ENCODE measurements at places on chromosomes 5 and 9.

DNA sequence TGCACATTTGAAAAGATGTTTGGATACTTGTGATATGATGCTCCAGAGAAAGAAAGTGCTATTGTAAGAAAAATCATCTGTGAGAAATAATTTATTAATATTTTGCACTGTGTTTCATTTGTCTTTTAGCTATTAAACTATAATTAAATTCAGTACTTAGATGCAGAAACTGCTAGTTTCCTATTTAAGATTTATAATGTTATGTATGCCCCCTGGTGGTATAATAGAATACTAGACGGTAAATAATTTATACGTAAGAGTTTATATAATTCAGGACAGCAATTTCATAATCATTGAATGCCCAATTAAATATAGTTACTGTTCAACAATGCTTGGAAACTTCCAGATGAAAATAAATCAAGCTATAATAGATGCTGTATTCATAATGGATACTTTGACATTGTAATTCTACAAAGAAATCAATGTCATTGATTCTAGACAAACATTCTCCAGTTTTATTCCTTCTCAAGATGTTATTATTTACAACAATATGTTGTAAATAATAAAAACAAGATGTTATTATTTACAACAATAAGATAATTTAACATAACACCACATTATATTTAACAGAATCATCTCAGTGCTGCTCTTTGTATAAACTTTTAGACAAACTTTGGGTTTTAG, 101.0 kb downstream of the TMEM232 start:
- DNase-seq, result no peak

DNA sequence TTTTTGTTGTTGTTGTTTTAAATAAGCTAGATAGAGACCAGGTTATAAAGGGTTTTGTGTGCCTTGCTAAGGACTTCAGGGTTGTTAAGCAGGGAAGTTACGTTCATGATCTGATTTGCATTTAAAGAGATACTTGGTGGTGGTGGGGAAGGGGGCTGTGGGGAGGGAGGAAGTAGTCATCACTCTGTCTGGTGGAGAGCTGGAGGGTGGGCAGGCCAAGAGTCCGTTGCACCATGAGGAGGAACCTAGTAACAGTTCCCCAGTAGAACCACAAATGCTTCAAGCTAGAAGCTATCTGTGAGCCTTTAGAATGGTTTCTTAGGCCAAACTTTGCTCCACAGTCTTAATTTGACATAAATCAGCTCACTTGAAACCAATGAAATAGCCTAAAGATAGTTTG, 18.7 kb upstream of the ROPN1L start:
- no peak for DNase-seq

- DNase-seq, result no peak
Measured at GRCh38 chr5:133599044-133599443, 13.3 kb downstream of the FSTL4 start.

- no peak for DNase-seq
Measured at GRCh38 chr9:18692268-18692667, 218.3 kb downstream of the ADAMTSL1 start.

DNA sequence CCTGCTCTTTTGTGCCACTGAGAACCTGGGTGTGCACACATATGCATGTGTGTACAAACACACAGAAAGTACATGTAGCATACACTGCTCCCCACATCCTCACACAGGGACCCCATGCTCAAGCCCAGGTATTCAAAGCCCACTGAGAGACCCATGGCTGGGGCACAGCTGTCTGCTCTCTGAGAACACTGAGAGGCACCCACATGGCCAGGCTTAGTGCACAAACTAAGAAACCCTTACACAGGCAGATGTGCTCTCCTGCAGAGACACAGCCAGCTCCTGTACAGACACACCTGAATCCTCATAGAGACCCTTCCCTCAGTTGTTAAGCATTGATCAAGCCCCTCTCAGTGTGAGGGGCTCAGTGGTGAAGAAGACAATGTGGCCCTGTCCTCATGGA, 92.5 kb downstream of the CACNA1B start:
- DNase-seq, result no peak

GRCh38 chr5:11293523-11293922, 532.5 kb upstream of the DAP start:
- DNase-seq, result no peak

DNA sequence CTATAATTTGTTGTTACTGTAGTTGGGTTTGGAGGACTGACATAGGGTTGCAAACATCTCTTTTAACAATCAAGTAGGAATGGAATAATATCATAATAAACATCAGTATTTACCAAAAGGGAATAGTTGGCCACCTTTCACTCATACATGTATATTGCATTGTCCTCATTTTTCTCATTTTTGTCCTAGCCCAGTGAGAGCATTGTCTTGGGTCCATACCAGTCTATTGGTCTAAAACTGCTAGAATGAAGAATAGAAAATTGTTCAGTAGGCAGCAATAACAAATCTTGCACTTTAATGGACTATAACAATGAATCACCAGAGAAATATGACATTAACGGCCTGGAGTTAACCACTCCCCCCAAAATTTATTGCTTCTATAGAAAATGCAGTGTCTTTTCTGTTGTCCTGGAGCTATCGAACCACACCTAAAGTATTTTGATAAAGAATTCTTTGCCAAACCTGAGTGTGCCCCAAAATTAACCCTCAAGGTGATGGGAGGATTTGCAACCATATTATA, 80.9 kb upstream of the IL33 start:
- DNase-seq, result no peak

DNA sequence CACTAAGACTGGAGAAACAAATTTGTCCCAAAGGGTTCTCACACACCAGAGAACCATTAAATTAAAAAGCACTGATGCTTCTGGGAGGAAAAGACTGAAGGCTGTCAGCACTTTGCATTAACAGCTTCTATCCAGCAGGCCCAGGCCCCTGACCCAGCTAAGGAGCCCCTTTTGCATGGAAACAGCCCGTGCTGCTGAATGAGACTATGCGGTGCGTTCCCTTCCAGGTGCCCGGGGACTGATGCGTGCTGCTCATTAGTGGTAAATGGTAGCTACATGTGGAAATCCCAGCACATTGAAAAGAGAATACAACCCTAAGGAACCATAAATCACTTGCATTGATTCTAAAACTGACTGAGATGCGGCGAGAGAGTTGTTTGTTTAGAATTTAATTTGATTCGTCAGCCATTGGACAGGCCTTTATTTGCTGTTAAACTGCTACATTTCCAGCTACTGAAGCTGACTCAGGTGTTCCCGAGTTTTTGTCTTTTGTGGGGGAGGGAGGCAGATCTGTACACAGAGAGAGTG, 351.0 kb upstream of the SLC24A2 start:
- DNase-seq, result no peak

GRCh38 chr5:112034421-112034979, 277.5 kb upstream of the NREP start:
- no peak for DNase-seq

DNA sequence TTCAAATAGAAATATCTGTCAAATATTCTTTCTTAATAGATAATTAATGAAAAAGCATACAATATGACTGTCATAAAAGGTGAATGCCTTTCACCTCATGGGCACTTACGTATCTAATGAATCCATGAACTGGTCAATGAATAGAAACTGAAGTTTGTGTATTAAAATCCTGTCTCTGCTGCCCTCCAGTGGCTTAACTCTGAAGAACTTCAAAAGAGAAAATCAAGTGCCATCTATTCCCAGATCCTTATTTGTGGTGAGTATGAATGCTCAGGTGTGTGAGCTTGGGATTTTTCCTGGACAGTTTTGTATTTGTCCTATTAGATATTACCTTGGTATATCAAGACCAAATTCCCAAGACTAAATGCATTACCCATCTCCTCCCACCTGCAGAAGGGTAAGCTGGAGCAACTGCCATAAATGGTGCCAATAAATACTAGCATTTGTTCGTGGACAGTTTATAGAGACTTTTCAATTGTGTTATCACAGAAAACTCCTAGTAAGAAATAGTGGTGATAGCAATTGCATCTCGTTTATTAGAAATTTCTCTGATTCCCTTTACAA, 44.0 kb upstream of the SVEP1 start:
- DNase-seq, result no peak

- DNase-seq, result no peak
Measured at GRCh38 chr9:123527981-123528380, 172.0 kb downstream of the CRB2 start.

GRCh38 chr5:2123874-2124273, 241.1 kb upstream of the IRX4 start:
- no peak for DNase-seq

GRCh38 chr9:113957821-113958341, 81.8 kb downstream of the ZNF618 start:
- DNase-seq, result no peak

- DNase-seq, result no peak
Measured at GRCh38 chr9:21683484-21684175, 118.8 kb upstream of the MTAP start.

GRCh38 chr9:16310278-16311110, 560.0 kb downstream of the BNC2 start:
- no peak for DNase-seq

- no peak for DNase-seq
Measured at GRCh38 chr9:36492865-36493264, 79.8 kb upstream of the MELK start.

DNA sequence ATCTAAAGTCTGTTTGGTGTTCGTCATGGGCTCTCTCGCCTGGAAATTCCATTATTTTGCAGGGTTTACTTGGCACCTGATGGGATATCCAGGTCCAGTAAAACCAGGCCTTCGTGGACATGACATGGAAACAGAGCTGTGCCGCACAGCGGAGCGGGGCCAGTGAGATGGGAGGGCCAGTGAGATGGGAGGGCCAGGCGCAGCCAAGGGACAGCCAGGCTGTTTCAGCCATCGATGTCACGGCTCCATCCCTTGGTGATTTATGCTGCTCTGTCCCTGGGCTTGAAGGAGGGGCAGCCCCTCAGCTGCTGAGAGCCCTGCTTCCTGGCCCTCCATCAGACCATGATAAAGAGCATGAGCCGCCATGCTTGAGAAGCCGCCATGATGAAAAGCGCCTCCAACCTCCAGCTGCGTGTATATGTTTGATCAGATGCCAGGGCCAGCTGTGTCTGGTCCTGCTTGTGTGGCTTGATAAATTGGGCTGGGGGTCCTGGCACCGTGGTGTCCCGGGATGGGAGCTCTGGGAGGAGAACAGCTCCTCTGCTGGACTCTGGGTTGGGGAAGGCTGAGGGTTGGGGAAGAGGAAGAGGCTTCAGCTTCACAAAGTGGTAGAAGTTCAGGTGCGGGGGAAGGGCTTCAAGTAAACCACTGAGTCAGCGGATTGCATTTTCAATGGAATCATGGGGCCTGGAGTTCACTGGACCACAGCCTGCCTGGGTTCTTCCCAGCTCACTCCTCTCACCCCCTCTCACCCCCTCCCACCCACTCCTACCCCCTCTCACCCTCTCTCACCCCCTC, 6.1 kb upstream of the COL5A1 start:
- no peak for DNase-seq

DNA sequence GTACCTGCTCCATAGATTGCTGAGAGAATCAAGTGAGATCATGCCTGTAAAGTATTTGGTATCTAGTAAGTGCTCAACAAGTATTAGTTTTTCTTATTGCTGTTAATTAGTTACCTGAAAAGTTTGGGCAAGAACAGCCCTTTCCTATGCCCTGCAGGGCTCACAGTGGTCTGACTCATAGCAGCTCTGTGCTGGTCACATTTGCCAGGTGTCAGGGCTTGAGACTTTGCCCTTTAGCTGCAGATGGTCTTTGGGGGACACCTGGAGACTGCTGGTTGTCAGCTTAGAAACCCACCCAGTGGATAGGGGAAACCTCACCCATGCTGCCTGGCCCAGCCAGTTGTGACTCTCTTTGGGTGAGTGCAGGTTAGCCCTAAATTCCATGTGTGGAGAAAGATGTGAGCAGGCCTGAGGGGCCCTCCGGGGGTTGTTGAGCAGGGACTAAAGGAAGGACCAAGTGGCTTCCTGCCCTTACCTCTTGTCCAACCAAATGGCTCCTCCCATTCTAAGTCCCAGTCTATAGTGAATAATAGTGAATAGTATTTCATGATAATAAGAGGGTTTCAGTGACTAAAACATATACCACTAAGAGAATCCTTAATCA, 9.0 kb downstream of the COL27A1 start:
- no peak for DNase-seq

DNA sequence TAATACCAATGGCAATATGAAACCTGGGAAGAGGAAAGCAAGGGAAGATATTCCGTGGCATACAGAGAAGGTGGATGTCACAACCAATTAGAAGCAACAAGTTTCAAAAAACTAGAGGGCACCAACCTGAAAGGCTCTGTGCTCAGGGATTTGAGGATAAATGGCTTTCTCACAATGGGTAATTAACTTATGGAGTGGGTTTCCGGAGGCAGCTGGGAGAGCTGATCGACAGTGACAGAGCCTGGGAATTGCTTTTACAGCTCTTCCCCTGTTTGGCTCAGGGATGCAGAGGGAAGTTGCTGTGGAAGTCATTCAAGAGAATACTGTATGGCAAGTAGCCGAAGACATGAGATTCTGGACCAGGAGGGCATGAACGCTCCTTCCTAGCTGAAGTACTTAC, 237.0 kb downstream of the KIF4B start:
- DNase-seq, result no peak

GRCh38 chr9:29389421-29389820, 1816.1 kb upstream of the C9orf72 start:
- no peak for DNase-seq

GRCh38 chr5:82211855-82212572, 66.1 kb downstream of the RPS23 start:
- DNase-seq, result no peak

DNA sequence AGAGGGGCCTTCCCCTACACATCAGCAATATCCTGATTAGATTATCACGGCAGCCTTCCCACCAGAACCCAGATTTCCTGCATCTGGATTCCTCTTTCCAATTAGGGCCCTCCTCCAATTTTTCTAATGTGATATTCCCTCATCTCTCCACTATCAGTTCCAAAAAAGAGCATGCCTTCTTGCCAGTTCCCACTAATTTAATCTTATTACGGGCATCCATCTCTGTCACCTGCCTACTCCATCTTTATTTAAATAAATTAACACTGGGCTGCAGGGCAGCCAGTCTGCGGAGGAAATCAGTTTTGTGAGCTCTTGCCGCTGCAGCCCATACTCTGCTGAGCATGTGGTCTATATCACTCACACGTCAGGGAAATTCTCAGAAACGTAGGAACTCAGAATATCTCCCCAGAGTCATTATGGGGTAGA, 16.6 kb upstream of the FBP2 start:
- DNase-seq, result no peak

GRCh38 chr9:119793218-119793617, 424.0 kb upstream of the BRINP1 start:
- DNase-seq, result no peak
